Neural cell (in vitro differentiated cells): ENCODE measurements at places on chromosomes 4 and X. TPM values are rescaled to one million over a fixed set of nuclear protein-coding genes. Genes with fewer than 3 reads are reported as not detected.

TASL gene
- polyA plus RNA-seq: not detected in 2 replicates

SYNPO2 gene
- 0.10 and 0.14 TPM in 2 replicates for polyA plus RNA-seq

SGCB gene
- 20.6 and 24.5 TPM in 2 replicates for polyA plus RNA-seq

CFAP47 gene
- polyA plus RNA-seq: 0.58 TPM in 1 of 2 replicates, not detected in the other

HTRA3 gene
- not detected in 2 replicates for polyA plus RNA-seq

NR0B1 gene
- not detected in 2 replicates for polyA plus RNA-seq

PDCL2 gene
- not detected in 2 replicates for polyA plus RNA-seq

DAPP1 gene
- not detected in 2 replicates for polyA plus RNA-seq

FGFBP2 gene
- not detected in 2 replicates for polyA plus RNA-seq

ADH1B gene
- polyA plus RNA-seq: not detected in 2 replicates

SULT1B1 gene
- polyA plus RNA-seq: not detected in 2 replicates
